ENCODE measurements at places on chromosomes 6 and 20.

DNA sequence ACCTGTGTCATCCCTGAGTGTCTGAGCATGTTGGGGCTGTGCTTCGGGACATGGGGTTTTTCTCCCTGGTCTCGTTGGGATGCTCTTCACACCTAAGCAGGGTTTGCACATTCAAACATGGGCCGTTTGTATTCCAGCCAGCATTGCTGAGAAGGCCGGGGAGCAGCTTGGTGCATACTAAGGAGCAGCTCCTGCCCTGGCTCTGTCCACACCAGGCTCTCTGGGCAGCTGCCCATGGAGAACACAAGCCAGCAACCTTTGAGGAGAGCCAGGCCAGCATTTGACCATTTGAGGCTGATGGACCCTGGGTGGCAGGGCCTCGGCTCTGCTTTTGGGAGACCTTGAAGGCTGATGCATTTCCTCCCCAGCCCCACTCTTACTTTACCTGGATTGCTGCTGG lies 92.1 kb downstream of the PHACTR3 start:
- DNase-seq: no peak

DNA sequence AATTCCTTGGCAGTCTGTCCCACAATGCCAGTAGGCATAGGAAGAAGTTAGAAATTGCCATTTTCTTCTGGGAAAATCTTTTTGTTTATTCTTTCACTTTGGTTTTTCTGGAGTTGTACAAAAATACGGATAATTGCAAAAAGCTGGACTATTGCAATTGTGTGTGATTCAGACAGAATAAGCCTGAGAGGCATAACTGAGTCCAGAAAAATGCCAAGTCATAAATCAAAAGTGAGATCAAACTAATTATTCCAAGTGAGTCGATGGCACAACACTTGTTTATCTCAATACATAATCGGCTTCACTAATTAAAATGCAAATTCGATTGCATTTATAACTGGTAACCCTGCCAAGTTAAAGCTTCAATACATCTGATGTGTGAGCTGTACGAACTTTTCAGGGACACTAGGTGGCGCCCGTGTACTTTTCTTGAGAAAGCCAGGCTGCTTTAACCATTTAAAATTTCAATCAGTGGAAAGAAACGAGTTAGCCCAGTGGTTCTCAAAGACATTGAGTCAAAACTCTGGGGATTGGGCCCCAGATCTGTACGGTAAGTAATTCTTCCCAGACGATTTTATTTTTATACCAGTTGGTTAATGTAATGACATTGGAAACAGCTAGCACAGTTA lies 102.6 kb downstream of the LAMP5 start:
- peak; percentile 30 for DNase-seq

- no peak for DNase-seq
Measured at GRCh38 chr6:99530627-99531026, 15.4 kb upstream of the USP45 start.

DNA sequence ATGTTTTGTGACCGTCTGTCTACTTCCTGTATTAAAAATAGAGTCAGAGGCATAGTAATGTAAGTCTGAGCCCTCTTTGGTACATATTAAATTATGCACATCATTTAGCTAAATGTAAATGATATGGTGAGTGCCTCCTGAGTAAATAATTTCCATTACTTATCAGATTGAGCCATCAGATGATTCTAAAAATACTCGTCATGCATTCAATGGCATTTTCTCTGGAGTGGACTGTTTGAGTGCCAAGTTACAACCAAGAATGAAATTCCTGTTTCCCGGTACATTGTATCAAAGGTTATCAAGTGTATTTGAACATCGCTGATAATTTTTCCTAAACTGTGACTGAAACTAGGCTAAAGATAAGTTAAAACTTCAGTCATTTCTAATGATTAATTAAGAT lies 81.0 kb downstream of the AKAP7 start:
- DNase-seq: no peak

GRCh38 chr20:50582092-50582491 lies 71.9 kb downstream of the PTPN1 start:
- no peak for DNase-seq

DNA sequence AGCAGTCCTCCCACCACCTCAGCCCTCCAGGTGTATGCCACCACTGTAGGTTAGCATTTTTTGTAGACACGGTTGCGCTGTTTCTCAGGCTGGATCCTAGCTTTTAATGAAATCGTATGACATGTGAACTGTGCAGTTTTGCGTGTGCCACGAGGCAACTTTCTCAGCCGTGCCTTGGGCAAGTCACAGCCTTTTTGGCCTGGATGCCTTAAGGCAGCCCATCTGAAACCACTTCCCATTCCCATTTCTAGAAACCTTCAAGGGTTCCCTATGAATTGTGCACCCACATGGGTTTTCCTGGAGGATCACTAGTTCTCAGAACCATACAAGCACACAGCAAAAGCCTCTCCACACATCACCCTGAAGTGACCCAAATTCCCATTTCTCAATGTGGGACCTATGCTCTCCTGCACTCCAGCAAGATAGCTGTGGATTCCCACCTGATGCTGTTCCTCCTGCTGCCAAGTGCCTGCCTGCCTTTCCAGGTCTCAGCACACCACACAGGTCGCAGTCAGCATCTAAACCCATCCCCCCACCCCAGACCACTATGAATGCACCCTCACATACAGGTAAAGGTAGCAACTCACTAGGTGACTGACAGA lies 28.9 kb downstream of the SNX5 start:
- DNase-seq: no peak

GRCh38 chr6:18481870-18482269 lies 94.7 kb downstream of the RNF144B start:
- no peak for DNase-seq

DNA sequence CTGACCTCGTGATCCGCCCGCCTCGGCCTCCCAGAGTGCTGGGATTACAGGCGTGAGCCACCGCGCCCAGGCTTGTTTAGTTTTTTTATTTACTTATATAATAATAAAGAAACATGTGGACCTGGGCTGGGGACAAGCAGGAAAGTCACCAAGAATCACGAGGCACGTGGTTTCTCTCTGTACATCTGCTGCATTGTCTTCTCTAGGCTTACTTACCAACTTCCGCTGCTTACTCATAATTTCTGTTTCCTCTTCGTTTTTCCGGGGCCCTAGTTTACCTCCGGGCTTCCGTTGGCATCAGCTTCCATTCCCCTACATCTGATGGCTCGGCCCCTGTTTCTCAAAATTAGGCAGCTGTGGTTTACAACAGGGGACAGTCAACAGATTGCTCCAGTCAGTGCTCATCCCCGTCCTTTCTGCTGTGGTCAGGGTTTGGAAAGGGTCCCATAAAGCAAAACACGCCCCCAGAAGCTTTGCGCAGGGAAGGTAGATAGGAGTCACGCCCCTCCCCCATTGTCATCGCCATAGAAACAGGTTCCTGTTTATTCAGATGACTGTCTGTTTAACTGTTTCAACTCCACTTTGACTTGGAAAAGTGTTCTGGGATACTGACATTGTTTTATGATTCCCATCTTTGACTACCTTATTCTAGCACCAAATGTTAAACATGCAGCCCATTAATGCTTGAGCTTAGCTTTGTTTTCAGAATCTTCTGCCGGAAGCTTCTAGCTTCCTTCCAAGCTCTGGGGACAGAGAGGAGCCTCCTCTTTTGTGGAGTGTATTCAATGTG lies 31.9 kb upstream of the TXLNB start:
- DNase-seq: no peak

GRCh38 chr20:14824996-14825395 lies 487.6 kb upstream of the FLRT3 start:
- DNase-seq: no peak

DNA sequence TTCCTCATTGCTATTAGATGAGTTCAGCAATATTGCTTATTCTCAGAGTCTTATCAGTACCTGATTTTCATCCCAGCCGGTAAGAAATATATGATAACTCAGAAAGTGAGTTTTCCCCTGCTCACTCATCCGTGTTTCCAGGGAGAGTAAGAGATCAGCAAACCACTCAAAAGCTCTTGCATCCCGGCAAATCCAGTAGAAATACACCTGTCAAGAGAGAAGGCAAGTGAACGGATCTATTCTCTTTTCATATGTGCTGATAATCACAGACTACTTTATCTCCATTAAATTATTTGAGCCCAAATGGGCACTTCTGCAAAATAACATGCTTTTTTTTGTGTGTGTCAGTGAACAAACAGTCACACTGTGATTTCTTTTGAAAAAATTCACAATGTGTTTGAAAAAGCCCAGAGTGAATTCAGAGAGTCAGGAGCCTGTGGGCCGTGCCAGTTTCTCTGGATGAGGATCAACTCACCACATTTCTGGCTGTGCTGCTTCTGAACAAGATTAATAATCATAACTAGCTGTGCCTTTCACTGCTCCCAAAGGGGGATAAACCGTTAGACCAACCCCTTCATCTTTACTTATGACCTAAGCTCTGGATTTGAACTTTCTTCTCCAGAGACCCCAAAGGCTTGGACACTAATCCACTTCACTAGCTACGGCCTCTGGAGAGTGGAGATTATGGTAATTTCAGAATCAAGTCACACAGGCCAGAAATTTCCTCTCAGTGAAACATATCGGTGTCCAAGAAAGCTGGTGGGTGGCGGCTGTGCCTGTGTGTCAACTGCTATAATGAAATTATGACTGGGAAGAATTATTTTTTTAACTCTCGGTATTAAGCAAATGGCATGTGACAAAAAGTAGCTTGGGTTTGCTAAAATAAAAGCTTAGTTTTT lies 44.2 kb downstream of the NOX3 start:
- no peak for DNase-seq

GRCh38 chr20:49397525-49397924 lies 84.9 kb downstream of the KCNB1 start:
- peak; percentile 85 for DNase-seq

- no peak for DNase-seq
Measured at GRCh38 chr20:64261138-64261537, 5.6 kb downstream of the PCMTD2 start.

GRCh38 chr6:54515013-54515412 lies 206.8 kb downstream of the TINAG start:
- DNase-seq: no peak

DNA sequence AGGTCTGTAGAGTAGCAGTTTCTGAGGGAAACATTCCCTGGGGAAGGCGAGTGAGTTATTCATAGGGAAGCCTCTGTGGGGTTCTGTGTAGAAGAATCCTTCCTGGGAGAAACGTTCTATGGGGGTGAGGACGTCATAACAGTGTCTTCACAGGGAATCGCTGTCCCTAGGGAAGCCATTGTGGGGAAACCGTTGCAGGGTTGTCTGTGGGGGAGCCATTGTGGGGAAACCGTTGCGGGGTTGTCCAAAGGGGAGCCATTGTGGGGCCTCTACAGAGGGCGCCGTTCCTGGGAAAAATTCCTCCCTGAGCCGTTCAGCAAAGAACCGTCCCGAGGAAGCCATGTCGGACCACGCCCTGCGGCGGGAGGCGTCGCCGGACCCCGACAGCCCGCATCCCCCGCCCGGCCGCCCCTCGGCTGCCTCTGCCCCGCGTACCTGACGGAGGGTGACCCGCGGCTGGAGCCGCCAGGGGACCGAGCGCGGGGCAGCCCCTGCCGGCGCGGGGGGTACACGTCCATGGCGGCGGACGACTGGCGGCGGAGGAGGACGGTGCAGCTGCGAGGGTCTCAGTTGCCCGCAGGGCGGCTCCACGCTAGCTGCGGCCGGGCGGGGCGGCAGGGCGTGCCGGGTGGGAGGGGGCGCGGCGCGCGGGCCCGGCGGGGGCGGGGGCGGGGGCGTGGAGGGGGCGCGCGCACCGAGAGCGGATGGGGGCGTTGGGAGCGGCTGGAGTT lies at the start of gene DNAAF9:
TSS of gene DNAAF9 (minus strand) at position 630 of the 731 bp plus-strand sequence. CDS start at position 518, 112 bp downstream.
- peak; percentile 33 for DNase-seq

DNA sequence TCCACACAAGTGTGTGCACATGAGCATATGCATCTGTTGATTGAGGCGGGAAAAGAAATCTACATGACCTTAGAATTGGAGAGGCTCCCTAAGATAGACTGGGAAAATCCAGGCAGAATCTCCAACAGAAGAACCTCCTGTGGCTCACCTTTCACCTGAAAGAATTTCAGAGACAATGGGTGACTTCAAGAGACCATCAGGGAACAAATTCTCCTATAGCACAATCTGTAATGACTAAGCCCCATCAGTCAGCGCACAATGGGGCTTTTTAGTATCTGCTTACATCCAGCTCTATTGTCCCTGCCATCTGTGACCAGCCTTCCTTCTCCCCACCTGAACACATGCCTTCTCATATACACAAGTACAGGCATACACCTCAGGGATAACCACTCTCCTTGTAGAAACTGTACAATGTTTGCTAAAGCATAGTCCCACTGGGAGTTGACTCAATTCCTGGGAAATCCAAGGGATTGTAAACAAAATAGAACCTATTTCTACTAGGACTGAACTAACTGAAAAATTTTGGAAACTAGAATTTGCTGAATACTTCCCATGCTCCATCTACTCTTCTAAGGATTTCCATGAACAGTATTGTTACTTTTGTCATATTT lies 150.8 kb upstream of the STXBP5 start:
- no peak for DNase-seq

DNA sequence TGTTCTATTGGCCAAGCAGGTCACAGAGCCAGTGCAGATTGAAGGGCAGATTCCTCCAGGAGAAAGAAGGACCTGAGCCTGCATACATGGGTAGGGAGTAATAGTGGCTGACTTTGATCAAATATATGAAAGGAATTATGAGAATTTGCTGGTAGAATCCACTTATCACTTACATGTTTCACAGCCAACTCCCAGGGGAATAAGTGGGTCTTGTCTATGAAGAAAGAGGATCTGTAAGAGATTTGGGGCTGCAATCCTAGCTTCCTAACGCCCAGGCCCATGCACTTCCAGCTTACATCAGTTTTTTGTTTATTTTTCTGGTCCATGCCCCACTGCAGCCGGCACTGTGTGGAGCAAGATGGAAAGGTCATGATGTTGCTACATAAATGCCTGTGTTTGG lies 107.9 kb upstream of the SYNDIG1 start:
- DNase-seq: no peak

DNA sequence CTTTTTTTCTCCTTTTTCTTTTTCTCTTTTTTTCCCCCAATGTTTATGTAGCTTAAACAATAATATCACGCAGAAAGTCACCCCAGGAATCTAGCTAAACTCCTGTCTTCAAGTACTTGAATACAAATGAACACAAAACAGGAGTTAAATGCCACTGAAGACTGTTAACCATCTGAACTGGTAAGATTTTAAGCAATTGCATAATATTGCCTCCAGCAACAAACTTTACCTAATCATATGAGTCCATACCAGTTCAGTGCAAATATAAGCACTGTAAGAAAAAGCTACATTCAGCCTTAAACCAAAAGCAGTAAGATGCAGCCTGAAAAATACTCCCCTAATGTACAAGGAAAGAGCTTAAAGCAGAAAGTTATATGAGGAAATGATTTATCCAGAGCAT lies 173.9 kb upstream of the TFAP2D start:
- no peak for DNase-seq

GRCh38 chr6:45421709-45422502 lies 44.2 kb upstream of the SUPT3H start:
- no peak for DNase-seq

Measured in HS-27A (cell line).